Fibroblast of the aortic adventitia (primary cell): ENCODE measurements at places on chromosomes 5 and 9. TPM values are rescaled to one million over a fixed set of nuclear protein-coding genes. Genes with fewer than 3 reads are reported as not detected.
A peak's percentile ranks its signal among the peaks of the same experiment; 100 is the strongest.

GRCh38 chr5:23675456-23675855 lies 168.0 kb downstream of the PRDM9 start:
- DNase-seq: no peak

Gene STARD4
- 36.1 and 88.1 TPM in 2 replicates for total RNA-seq

Gene PCDHA4
- total RNA-seq: 0.09 and 1.1 TPM in 2 replicates

DNA sequence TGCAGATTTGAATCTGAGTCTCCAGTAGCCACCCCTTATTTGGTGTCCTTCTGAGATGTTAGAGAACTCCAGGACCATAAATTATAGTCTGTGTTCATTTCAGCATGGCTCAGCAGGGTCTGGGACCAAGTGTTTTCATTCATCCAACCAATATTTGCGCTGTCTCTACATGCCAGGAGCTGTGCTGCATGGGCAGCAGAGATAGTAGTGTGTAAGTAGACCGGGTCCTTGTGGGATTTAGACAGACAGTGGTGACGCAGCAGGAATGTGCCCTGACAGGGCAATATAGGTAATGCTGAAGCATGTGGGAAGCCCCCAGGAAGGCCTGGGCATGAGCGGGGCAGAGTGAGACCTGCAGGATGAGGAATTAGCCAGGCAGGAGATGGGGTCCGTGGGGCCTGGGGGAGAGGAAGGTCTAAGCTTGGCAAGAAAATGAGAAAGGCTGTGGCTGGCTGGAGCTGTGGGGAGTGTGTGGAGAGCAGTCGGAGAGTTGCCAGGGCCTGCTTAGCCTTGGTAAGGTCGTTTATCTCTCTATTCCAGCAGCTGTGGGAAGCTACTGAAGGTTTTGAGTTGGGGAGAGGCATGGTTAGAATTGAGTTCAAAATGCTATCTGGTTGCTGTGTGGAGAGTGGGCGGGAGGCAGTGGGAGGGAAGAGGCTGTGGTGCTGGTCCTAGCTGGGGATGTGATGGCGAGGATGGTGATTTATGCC lies 16.8 kb downstream of the STXBP1 start:
- peak; percentile 37 for DNase-seq

DNA sequence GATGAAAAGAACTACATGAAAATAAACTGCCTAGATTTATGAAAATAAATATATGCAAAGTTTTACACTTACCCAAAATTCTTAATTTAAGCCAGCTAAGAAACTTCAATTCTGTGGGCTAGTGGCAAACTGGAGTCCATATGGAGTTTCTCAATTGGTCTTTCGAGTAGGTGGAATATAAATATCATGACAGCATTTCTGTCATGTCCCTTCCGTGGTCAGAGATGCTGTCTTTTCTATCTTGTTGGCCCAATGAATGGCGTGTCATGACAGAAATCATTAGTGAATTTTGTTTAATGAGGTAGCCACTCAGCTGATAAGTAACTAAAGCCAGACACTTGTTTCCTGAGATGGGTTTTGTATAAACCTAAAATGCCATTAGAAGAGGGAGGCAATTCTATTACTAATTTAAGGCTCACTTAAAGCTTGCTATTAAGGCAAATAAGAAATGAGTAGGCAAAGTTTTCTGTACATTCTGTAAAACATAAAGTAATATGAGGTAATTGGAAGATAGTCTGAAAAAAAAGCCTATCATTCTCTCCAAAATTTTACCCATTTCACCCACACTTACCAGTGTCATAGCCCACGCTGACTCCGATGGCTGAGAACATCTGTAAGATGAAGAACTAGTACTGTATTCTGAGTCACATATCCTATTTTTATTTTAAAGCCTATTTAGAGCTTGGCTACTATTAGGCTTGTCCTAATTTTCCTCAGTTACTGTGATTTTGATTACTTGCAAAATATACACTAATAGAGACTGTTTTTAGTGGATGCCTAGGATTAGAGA lies 419.3 kb upstream of the MEF2C start:
- DNase-seq: no peak

DNA sequence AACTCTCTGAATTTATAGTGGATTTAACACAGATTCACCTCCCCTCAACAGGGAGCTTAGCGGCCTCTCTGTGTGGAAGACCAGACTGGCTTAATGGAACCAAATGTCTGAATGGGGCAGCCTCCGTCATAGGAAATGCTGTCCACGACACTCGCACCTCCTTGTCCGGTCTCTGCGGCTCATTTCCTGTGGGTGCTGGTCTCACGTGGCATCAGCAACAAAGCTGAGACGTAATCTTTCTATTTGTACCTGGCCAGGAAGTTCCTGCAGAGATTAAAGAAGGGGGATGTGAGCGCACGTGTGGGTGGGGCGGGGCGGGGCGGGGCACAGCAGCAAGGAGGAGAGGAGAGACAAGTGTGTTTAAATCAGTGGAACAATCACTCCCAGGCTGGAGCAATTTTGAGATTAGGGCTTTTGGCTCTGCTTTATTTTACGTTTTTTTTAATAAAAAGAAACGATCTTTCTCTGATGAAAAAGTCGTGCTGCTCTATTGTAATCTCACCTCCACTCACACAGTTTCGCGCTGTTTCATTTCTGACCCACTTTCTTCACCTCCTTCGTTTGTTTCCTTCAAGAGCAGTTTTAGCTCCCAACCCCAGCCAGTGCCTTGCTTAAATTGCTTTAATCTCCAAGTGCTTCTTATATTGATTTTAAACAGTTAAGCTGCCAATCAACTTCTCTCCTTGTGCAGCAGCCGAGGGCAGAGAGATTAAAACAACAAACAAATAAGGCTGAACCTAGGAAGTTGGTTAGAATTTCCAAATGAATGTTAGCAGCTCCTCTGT lies 132.2 kb upstream of the ASTN2 start:
- no peak for DNase-seq

GRCh38 chr9:21690561-21690960 lies 111.9 kb upstream of the MTAP start:
- DNase-seq: peak; percentile 61

- DNase-seq: no peak
Observed at GRCh38 chr9:124140941-124141568, 116.7 kb upstream of the NEK6 start.

DNA sequence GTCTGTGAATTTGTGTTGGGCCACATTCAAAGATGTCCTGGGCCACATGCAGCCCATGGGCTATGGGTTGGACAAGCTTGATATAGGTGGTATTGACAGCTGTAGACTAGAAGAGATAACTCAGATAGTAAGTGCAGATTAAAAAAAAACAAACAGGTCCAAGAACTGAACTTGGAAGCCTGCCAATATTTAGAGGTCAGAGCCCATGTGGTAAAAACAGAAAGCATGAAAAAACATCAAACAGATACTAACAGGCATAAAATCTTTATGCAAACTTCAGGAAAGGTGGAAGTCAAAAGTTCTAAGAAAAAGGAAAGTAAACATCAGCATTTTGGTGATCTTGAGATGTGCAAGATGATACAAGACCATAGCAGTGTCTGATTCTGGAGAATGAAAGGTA lies 155.1 kb upstream of the NR4A3 start:
- DNase-seq: no peak

DNA sequence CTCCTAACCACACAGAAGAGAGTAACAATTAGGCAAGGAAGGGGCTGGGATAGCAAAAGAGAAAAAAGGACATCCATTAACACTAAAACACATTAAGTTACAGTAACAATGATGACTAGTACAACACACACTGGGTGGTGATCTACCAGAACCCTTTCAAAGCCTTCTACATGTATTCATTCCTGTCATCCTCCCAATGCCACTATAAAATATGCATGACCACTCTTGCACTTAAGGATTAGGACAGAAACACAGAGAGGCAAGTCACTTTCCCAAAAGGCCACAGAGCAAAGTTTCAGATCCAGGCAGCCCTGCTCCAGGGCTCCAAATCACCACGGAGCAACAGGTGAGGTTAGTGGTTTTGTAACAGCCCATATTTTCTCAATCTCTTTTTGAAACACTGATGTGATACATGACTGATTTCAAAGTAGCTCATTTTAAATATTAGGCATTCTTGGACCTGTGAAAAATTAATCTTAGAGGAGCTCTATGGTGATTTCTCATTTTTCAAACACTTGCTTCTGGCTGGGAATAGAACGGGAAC lies 86.7 kb downstream of the AUH start:
- no peak for DNase-seq
